ENCODE measurements at places on chromosomes 11 and 22.
A peak's percentile ranks its signal among the peaks of the same experiment; 100 is the strongest.

DNA sequence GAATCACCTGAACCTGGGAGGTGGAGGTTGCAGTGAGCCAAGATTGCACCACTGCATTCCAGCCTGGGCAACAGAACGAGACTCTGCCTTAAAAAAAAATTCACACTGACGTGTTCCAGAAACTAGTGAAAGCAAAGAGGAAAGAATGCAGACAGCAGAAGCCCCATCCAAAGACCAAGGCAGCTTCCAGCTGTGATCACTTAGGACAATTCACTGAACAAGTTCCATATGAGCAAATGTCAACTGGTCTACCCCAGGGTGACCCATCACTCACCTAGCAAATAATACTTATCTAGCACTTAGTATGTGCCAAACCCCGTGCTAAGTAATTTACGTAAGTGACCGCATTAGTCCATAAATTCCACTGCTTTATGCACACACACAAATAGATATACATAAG, 138.9 kb downstream of the LARGE1 start:
- DNase-seq, result no peak

DNA sequence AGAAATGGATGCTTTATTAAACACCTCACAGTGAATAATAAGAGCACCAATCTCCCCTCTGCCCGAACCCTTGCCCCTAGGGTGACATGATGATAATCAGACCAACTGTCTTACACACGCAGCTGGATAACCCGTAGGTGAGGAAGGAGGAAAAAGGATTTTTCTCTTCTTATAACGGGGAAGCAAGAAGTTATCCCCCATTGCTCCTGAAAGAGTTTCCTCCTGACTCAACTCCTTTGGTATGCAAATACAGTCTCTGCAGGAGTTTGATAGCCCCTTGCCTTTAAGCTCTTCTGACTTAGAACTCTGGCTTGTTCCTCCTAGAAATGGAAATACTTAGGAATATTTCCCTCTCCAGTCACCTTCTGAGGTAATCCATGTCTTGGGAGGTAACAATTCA, 455.8 kb downstream of the TMEM135 start:
- no peak for DNase-seq

- DNase-seq, result no peak
Measured at GRCh38 chr22:42635531-42635930, 4.9 kb downstream of the ATP5MGL start.

DNA sequence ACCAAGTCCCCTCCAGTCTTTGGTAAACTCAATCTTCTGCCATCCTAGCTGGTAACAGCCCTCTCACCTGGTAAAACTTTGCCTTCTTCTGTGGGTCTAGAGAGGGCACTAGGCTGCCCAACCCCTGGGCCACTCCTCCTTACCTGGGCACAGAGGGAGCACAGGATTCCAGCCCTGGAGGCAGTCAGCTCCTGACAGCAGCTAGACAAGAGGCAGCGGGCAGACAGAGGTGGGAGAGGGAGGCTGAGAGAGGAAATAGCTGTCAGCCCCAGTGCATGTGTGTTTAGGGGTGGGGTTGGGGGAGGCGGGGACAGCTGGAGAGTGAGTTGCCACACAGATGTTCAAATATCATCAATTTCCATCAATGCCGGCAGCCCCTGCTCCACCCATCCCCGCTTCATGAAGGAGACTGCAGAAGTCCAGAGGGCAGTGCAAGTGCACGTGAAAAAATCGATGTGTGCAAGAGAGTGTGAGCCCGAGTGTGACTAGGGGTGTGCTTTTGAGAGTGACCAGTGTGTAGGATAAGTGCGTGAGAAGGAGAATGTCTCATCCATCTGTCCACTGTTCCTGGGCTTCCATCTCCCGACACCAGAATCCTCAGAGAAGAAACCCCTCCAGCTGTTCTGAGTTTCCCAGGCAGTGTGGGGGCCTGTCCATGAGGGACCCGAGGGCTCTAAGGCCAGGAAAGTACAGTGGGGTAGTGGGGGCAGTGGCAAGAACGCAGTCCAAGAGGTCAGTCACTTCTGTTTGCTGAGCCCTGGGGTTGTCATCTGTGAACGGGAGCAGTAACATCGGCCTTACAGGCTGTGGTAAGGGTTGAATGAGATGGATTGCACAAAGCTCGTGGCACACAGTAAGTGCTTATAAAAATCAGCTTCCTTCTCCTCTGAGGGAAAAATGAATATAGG, at the start of gene PTGDR2:
Gene PTGDR2 (minus strand): TSS at position 225 of the 908 bp plus-strand sequence. CDS start 2,228 bp downstream, outside the sequence.
- no peak for DNase-seq

DNA sequence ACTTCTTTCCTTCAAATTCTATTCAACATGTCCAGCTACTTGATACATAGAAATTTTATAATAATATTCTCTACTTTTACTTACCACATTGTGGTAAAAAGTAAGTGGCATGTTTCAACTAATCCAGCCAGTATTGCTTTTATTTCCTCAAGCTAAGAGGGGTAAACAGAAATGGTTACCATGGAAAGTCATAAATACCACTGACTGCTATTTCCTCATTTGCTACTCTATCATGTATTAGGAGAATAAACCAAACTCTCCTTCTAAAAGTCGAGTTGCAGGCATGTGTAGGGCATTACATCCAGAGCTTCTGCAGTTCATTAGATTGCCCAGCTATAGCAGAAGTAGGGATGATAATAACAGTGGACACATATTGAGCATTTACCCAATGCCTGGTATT, 208.4 kb downstream of the MAML2 start:
- no peak for DNase-seq

DNA sequence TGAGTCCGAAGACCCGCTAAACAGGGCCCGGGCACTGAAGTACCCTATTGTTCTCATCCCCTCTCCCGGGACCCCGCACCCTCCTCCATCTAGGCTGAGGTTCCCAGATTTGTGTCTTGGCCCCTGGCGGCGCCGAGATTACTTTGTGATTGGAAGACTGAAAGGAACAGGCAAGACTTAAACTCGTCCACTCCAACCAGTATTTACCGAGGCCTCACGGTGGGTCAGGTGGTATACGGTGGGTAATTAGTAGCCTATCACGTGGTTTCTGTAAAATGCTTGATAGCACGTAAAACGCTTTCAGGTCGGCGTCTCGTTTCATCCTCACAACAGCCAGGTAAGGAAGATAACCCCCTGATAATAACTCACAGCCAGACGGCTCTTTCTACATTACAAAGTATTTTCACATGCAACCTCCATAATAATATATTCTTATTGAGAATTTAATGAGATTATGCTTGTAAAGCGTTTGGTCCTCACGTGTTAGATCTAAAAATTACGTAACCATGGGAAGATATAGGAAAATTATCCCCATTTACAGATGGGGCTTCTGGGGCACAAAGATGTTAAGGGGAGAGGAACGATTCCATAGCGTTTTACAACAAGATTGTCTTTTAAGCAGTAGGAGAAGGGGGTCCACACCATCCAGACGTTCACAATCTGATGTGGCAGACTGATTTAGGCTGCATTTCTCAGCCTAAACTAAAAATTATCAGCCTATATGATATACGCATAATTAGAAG, 642 bp upstream of the PIK3C2A start:
- DNase-seq, result peak; percentile 89

DNA sequence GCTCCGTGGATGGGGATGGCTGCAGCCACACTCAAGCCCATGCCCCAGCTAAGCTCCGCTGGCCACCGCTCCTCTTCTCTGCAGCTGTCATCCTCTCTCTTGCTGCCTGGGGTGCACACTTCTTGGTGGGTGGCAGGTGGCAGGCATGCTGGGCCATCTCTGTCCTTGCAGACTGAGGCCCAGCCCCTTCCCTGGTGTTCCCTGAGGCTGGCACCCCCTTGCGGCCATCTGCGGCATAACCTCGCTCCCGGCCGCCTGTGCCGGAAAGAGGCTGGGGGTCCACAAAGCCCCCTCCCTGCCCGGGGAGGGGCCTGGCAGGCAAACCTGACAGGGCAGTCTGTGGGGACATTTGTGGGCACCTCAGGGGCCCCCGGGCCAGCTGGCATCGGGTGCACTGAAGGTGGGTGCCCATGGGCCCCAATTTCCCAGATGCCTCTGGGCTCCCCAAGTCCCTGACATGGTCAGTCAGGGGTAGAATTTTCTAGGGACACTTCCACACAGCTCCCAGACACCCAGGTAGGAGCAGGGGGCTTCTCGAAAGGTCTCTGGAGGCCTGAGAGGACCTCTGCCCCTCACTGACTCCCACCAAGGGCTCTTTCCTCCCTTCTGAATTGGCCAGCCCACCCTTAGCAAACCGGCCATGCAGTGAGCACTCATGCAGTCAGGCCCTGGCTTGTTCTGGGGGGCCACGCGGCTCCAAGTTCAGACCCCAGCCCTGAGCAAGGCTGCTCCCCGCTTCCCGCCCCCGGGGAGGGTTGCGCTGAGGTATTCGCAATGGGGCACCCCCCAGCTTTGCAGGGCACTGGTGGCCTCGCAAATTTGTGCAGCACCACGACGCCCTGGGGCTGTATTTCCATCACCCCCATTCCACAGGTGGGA, 23.5 kb upstream of the TH start:
- DNase-seq, result no peak

DNA sequence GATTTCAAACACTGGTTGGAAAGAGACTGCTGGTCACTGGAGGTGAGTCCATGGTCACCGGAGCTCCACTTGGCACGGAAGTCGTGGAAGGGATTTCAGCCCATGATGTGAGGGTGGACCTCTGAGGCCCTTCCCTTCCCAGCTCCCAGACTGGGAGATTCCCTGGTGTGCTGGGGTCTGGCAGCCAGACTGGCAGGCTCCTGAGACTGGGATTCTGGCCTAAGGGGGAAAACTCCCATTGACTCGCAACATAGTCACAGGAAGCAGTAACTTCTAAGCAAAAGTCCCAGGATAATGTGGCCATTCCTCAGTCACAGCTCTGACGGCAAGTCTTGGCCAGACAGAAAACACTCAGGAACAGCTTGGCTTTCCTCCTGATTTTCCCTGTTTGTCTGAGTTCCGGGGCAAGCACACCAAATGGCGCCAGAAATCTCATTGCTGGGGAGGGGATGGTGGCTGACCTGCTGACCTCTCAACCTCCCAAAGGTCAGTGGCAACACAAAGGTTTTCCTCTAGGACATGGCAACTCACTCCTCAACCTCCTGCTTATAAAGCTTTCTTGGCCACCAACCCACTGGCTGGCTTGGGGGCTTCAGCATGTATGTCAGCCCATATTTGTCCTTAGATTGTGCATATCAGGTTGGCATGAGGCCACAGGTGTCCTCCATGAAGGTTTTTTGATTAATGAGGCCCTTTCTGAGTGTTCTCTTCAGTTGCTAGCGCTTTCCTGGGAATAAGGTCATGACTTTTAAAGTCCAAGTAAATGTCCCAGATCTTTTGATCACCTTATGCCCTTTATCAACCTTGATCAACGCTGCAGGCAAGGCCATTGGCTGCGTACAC, 99.5 kb downstream of the CCDC81 start:
- DNase-seq, result no peak

DNA sequence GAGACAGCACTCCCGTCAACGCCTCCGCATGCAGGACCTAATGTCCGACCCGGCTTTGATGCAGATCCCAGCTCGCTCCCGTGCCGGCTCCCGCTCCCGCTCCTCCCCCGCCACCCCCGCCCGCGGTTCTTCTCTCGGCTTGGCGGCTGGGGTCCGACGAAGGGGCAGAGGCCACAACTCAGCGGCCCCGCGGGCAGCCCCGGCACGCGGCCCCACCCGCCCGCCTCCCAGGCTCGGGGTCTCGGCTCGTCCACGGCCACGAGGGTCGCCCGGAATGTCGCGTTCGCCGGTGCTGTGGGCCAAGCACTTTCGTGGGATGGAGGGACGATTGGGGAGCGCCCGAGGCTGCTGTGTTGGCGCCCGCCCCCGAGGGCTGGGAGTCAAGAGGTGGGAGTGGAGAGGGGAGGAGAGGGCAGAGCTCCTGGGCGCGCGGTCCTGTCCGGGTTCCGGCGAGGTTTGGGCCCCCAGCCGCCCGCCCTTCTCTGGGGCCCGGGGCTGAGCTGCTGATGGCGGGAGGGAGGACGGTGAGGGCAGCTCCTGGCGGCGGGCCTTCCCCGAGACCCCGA, 5.3 kb upstream of the TBX1 start:
- no peak for DNase-seq

DNA sequence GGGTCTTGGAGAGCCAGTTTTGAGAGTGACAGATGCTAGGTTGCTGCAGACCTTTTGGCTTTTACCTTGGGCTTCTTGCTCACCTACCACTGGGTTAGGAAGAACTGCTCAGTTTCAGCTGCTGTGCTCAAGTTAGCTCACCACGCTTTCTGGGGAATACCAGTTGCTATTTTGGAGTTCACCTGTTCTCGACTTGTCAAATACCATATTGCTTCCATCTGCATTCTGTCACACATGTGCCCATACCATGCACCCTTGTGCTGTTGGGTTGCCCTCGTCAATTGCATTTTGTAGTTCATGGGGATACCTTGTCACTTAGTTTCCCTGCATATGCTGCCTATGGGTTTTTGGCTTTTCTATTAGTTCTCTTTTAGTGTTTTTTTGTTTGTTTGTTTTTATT, 23.0 kb upstream of the BARX2 start:
- DNase-seq, result no peak

DNA sequence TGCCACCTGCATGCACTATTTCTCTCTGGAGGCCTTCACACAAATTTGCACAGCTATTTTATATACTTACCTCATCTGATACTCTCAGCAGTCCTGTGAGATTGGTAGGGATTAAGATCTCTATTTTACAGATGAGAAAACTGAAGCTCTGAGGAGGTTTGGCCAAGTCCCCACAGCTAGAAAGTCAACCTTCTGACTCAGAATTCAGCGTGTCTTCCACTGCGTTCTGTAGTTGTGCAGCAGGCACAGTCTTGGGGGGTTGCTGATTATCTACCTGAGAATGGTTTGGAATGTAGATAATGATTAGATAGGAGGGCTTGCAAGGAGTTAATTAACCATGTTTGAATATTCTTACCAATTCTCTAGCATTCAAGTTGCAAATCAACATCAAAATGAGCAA, 2.5 kb upstream of the SORL1 start:
- no peak for DNase-seq

- DNase-seq, result no peak
Measured at GRCh38 chr11:18770479-18771125, 21.0 kb downstream of the PTPN5 start.

GRCh38 chr11:37124384-37124783, 526.3 kb upstream of the RAG2 start:
- no peak for DNase-seq

- DNase-seq, result no peak
Measured at GRCh38 chr11:46353698-46354097, 6.4 kb downstream of the DGKZ start.

DNA sequence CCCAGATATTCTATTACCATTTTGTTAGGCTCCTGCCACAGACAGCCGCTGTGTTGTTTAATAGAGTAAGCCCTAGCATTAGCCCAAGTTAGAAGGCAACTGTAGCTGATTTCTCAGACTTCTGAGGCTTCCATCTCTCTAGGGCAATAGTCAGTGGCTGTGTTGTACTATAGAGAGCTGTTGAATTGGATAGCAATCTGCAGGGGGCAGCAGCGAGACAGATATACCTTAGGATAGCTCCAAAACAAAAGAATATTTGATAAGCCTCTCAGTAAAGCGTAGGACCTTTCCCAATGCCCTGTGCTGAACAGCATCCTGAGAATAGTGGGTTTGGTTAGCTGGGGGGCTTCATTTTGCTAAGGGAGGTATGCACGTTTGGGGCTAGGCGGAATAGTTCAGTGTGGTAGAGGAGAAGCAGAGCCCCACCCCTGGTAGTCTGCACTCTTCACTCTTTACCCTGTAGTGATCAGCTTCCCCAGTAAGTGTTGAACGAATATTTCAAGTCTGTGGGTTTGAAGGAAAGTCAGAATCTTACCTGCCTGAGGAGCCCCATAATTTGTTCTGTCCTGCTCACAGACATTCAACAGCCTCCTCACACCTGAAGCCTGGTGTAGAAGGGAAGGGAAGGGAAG, 515.1 kb downstream of the INSC start:
- no peak for DNase-seq
